ENCODE measurements at places on chromosomes 13 and 19.
A peak's percentile ranks its signal among the peaks of the same experiment; 100 is the strongest.

DNA sequence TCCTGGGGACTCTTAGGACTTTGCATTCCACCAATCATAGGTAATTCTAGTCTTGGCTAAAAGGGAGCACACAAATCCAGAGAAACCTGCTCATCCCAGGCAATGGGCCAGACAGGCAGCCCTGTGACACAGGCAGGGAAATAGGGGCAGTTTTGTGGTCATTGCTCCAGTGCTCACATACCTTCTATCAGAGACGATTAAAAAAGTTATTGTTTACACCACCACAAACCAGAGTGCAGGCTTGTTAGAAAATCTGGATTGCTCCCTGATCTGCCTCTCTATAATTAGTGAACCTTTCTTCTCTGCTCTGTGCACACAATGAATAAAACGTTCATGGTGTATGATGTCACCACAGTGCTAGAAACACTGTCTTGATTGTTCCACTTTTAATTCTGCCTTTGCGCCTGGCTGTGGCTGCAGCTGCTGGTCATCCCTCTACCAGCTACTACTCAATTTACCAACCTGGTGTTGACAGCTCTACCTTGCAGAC, 121.6 kb upstream of the SPATA13 start:
- DNase-seq: no peak

- peak; percentile 36 for DNase-seq
These were observed 18.7 kb downstream of the CACNG7 start for GRCh38 chr19:53927739-53928138.

DNA sequence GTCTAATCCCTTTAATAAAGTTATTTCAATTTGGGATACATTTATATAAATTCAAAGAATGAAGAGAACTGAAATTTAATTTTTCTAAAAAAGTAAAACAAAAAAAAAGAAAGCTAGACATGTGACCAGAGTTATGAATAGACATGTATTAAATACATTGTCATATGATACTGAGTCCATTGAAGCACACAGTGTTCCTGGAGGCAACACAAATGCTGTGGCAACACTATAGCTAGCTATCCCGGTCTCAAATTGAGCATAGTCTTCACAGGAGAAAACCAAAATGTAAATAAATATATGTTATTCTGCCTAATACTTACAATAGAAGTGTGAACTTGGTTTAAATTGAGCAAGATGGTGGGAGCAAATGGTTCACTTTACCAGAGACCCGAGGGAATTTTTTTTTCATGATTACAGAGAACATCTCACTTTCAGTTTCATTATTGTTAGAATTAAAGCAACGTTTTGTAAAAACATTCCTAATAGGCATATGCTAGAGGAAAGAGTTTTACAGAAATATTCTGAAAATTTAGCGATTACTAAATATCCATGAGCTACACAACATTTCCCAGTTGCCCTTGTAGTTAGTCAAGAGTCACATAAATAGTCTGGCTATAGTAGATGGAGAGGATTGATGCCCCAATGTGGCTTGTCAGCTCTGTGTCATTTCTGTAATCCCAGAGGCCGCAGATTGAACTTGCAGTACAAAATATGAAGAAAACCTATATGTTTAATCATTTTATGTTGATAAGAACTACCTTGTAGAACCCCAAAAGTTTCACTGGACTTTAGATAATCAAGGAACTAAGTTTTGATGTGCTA, 775.7 kb upstream of the SPRY2 start:
- no peak for DNase-seq

GRCh38 chr19:28294395-28294794, 918.6 kb downstream of the UQCRFS1 start:
- DNase-seq: no peak

- DNase-seq: no peak
These were observed 4.0 kb downstream of the SPPL2B start for GRCh38 chr19:2332341-2333026.

DNA sequence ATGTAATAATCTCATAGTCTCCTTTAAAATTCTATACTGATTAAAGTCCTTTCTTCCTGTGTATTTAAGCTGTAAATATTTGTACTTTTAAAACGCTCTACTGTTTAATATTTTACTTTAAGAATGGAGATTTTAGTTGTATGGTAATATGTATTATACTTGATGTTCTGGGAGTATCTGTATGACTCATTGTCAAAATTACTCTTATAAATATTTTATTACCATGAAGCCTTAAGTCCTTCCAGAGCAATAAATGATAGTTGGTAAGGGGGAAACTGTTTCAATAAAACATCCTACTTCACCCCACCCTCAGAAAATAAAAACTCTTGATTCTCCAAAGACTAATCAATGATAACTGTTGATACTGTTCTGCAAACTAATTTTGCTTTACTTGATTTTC, 6.4 kb downstream of the PCDH9 start:
- no peak for DNase-seq

DNA sequence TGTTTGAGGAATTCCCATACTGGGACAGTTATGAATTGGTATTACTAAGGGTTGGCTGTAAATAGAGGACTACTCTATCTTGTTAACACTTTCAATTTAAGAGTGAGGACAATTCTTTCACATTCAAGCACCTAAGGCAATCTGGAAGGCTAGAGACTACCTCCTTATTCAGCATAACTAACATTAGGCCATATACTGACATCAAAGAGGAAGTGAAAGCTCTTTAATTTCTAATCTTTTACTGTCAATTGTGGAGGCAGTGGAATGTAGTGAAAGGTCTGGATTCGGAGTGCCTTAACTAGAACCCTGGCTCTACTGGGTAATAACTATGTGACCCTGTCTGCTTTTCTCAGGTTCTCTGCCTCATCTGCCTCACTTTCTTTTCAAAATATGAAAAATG, 134.0 kb downstream of the UFM1 start:
- DNase-seq: no peak

- no peak for DNase-seq
These were observed 48.4 kb downstream of the DNAJC15 start for GRCh38 chr13:43071824-43072223.

- DNase-seq: no peak
These were observed 63.7 kb upstream of the F7 start for GRCh38 chr13:113041896-113042295.

- no peak for DNase-seq
These were observed 139.3 kb downstream of the IRS2 start for GRCh38 chr13:109647053-109647452.

GRCh38 chr13:99351772-99352171, 44.6 kb upstream of the GPR183 start:
- no peak for DNase-seq

- no peak for DNase-seq
These were observed 3.1 kb downstream of the SLITRK5 start for GRCh38 chr13:87674247-87674738.

- DNase-seq: no peak
These were observed 59.3 kb upstream of the URI1 start for GRCh38 chr19:29882719-29883105.

GRCh38 chr19:18436671-18437490, 1.1 kb downstream of the ISYNA1 start:
- DNase-seq: peak; percentile 78

DNA sequence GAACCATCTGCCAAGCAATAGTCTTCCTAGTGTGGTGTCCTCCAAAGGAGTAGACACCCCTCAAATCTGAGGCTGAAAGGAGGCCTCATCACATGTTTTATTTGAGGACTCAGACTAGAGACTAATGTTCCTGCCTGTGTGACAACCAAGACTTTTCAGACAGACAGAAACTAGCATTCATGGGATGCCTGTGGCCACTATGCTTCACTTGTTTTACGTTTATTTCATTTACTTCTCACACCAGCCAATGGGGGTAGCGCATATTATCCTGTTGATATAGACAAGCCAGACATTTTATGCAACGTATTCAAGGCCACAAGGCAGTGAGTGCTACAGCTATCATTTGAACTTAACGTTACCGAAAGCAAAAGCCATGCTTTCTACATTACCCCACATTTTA, 391.7 kb upstream of the HTR2A start:
- no peak for DNase-seq

DNA sequence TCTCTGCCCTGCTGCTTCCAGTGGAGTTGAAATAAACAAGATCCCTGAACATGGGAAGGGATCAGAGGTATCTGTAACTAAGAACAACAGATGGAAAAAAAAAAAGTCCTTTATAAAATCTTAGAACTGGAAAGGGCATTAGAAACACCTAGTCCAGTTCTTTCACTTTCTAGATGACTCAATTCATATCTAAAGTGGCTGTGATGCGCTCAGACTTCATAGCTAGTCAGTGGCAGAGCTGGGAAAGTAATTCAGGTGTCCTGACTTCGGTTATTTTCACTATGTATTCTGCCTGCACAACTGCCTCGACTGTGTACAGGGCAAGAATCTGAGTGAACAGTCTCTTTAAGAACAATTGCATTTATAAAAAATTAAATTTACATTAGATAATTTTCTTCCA, 151.8 kb upstream of the TMTC4 start:
- DNase-seq: no peak

GRCh38 chr13:35789335-35790165, 313.1 kb upstream of the MAB21L1 start:
- DNase-seq: no peak

- no peak for DNase-seq
These were observed 7.1 kb upstream of the DHRS12 start for GRCh38 chr13:51811046-51811445.

GRCh38 chr19:46630586-46631205, 5.3 kb downstream of the GNG8 start:
- DNase-seq: no peak

DNA sequence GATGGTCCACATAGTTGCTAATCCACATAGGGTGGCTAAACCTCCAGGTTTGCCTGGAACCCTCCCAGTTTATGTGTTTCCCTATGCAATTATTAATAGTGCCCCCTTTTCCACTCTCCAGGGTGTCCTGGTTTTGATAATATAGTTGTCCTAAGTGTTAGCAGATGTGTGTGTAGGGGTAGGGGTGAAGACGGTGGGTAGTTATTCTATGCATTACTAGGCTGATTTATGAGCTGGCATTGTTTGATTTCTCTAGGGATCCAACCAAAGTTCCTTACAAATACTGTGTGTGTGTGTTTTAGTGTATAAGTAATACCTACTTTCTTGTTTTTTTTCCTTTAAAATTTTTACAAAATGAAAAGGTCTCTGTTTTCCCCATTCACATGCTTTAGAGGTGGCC, 21.1 kb downstream of the GTF2F2 start:
- DNase-seq: no peak

DNA sequence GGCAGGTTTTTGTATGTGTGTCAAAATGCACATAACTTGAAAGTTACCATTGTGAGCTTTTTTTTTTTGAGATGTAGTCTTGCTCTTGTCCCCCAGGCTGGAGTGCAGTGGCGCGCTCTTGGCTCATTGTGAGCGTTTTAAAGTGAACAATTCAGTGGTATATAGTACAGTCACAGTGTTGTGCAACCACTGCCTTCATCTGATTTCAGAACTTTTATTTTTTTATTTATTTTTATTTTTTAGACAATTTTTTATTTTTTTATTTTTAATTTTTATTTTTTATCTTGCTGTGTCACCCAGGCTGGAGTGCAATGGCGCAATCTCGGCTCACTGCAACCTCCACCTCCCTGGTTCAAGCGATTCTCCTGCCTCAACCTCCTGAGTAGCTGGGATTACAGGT, 15.0 kb downstream of the SLC25A42 start:
- DNase-seq: no peak

- peak; percentile 71 for DNase-seq
These were observed 150.1 kb downstream of the SHISA2 start for GRCh38 chr13:25901460-25902376.

GRCh38 chr13:47092202-47092601, 195.3 kb upstream of the HTR2A start:
- DNase-seq: no peak

DNA sequence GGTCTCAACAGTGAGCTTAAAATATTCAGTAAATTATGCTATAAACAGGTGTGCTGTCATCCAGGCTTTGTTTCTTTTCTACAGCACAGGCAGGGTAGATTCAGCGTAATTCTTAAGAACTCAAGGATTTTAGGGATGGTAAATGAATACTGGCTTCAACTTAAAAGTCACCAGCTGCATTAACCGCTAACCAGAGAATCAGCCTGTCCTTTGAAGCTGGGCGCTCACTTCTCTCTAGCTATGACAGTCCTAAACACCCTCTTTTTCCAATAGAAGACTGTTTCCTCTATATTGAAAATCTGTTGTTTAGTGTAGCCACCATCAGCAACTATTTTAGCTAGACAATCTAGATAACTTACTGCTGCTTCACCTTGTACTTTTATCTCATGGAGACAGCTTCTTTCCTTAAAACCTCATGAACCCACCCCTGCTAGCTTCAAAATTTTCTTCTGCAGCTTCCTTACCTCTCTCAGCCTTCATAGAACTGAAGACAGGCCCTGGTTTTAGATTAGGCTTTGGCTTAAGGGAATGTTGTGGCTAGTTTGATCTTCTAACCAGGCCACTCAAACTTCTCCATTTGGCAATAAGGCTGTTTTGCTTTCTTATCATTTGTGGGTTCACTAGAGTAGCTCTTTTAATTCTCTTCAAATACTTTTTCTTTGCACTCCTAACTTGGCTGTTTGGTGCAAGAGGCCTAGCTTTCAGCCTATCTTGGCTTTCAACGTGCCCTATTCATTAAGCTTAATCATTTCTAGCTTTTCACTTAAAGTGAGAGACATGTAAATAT, 89.5 kb downstream of the USP12 start:
- no peak for DNase-seq

DNA sequence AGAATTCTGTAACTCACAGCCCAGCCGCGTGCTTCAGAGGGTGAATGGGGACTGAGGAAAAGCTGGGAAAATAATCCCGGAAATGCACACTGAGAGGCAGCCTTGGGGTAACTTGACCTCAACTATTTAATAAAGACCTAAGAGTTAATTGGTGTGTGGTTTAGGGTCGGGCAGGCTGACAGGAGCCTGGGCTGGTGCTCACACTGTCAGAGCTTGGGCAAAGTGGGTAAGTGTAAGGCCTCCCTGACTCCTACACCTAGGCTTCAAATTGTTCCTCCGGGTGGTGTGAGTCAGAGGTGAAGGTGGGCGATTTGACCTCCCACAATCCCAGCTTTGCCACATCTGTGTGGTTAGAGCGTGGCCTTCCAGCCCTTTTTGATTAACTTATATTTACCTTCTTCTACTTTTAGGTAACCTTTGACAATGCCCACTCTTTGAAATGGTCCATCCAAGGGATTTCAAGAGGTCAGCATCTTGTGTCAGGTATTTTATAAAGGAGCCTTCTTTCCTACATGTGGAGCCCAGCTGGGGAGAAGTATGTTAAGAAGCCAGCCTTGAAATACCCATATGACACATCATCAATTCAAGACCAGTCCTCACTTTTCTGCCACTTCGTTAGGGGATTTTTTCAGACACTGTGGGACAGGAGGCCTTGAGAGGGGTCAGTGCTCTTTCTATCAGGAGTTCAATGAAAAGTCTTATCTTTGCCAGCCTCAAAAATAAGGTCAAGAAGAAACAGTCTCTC, 114.2 kb downstream of the NUFIP1 start:
- no peak for DNase-seq

DNA sequence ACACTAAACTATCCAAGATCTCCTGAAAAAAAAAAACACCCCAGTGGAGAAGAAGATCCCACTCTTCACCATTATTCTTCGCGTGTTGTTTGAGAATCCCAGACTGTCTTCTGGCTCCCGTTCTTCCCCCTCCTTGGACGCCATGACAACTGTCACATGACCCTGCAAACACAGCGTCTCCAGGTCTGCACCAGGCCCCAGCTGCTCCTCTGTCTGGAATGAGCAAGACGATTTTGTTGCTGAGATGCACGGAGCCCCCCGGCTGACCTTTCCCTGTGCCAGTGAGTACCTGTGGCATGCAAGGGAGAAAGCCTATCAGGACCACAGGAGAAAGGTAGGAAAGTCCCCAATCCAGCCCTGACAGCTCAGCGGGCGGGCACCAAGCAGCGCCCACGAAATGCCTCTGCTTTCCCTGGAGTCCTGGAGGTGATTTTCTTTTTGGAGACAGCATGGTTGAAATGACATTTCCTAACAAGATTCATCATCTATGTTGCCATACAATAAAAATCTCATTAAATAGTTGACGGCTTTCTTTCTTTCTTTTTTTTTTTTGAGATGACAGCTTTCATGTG, at the start of gene CFAP97D2:
TSS of gene CFAP97D2 (plus strand) at position 171 of the 572 bp plus-strand sequence. CDS start at position 245, 74 bp downstream.
- no peak for DNase-seq
